Panc1 (cell line): ENCODE measurements at places on chromosomes 1 and 21. TPM values are rescaled to one million over a fixed set of nuclear protein-coding genes. Genes with fewer than 3 reads are reported as not detected.

Gene PTPRC
- total RNA-seq = 1.4 TPM

Gene MASP2
- total RNA-seq = 0.41 TPM

Gene FGR
- total RNA-seq = 0.18 TPM

Gene TMPRSS15
- total RNA-seq = not detected

Gene VANGL2
- 0.10 TPM for total RNA-seq

Gene GJA8
- total RNA-seq = not detected

Gene S100A3
- 12.0 TPM for total RNA-seq

Gene FTCD
- 0.21 TPM for total RNA-seq

Gene OR2M3
- not detected for total RNA-seq

Gene RCC1
- 61.2 TPM for total RNA-seq

Gene CD247
- total RNA-seq = 0.44 TPM

Gene EIF4G3
- 78.6 TPM for total RNA-seq
